Activated CD4-positive, alpha-beta T cell treated with anti-CD3 and anti-CD28 coated beads for 36 hours (primary cell): ENCODE measurements at places on chromosomes 2 and 18. TPM values are rescaled to one million over a fixed set of nuclear protein-coding genes. Genes with fewer than 3 reads are reported as not detected.

UGT1A5 gene
- not detected for total RNA-seq

POMC gene
- total RNA-seq, result 5.7 TPM

ELAC1 gene
- total RNA-seq, result 4.7 TPM

DOK6 gene
- total RNA-seq, result not detected

IL36A gene
- total RNA-seq, result not detected

RMND5A gene
- total RNA-seq, result 35.0 TPM

RAB6C gene
- total RNA-seq, result not detected

MYL12A gene
- total RNA-seq, result 485 TPM

FOXD4L1 gene
- not detected for total RNA-seq

PTPN18 gene
- 49.3 TPM for total RNA-seq

COL4A4 gene
- not detected for total RNA-seq

ATP6V1B1 gene
- not detected for total RNA-seq

MC5R gene
- not detected for total RNA-seq

CD207 gene
- not detected for total RNA-seq

KATNAL2 gene
- total RNA-seq, result 1.4 TPM

DCC gene
- total RNA-seq, result not detected

AQP12A gene
- total RNA-seq, result not detected

MYOM1 gene
- 0.89 TPM for total RNA-seq

IL36RN gene
- not detected for total RNA-seq

CIB4 gene
- total RNA-seq, result not detected

PTPRN gene
- 0.30 TPM for total RNA-seq

SATB2 gene
- total RNA-seq, result 0.21 TPM

IL1F10 gene
- total RNA-seq, result not detected

AKAIN1 gene
- not detected for total RNA-seq

ZNF892 gene
- total RNA-seq, result 3.2 TPM

EHD3 gene
- 1.4 TPM for total RNA-seq

ZNF521 gene
- total RNA-seq, result not detected

SYT4 gene
- not detected for total RNA-seq

KCNIP3 gene
- not detected for total RNA-seq

EFEMP1 gene
- not detected for total RNA-seq

CTAGE1 gene
- not detected for total RNA-seq

PSMA8 gene
- total RNA-seq, result 2.0 TPM

ARHGEF33 gene
- total RNA-seq, result 0.39 TPM

ZAP70 gene
- total RNA-seq, result 156 TPM

KIAA2012 gene
- total RNA-seq, result not detected

C1QL2 gene
- total RNA-seq, result not detected

CRYGD gene
- total RNA-seq, result not detected

CHPF gene
- total RNA-seq, result 14.1 TPM

VPS4B gene
- 40.7 TPM for total RNA-seq

SCYGR4 gene
- not detected for total RNA-seq

OST4 gene
- 305 TPM for total RNA-seq

EVX2 gene
- total RNA-seq, result not detected

CRACDL gene
- not detected for total RNA-seq

C2orf78 gene
- total RNA-seq, result not detected

PDK1 gene
- 85.5 TPM for total RNA-seq

NPHP1 gene
- total RNA-seq, result 2.2 TPM
